ENCODE measurements at places on chromosomes 13 and 19.

DNA sequence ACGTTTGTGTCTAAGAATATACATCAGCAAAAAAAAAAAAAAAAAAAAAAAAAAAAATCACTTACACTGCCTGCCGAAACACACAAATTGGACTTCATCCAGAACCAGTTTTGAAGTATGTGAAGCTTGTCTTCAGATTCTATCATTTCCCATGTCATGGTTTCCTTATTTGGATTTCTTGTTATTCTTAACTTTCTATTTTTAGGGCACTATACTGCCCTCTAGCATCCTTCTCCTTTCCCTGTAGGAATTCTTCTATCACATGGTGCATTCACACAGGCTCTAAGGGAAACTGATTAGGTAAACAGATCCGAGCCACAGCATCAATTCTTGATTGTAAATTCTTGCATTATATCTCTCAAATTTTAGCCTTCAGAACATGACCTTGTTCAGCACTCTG, 1507.5 kb downstream of the OLFM4 start:
- no peak for DNase-seq

GRCh38 chr13:84399320-84400085, 517.2 kb upstream of the SLITRK1 start:
- DNase-seq = no peak

GRCh38 chr13:66556306-66556705, 673.8 kb downstream of the PCDH9 start:
- no peak for DNase-seq

GRCh38 chr13:91934354-91934753, 535.9 kb downstream of the GPC5 start:
- no peak for DNase-seq

- DNase-seq = no peak
Observed at GRCh38 chr13:31947105-31947504, 84.5 kb upstream of the FRY start.

DNA sequence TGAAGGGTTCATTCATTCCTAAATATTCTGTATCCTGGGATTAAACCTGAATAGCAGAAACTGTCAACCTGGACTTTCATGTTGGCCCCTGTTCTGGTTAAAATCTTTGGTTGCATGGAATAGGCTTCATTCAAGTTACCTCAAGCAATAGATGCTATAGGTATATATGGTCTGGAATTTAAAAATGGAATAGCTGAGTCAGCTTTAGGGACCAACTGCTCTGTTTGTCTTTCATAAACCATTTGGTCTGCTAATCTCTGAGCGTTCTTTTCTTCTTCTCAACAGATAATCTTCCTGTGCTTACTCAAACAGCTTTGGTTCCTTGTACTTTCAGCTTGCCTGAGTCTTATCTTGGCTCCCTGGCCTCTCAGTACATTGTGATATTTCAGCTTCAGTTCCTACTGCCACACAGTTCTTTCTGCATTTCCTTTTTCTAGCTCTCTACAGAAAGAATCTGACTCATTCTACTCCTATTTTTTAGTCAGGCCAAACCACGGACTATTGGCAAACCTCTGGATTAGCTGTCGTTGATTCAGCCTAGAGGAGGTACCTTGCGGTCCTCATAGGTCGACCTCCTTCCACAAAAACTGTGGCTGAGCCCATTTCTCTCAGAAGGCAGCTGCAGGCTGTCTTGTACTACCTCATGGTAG, 35.9 kb upstream of the MAB21L1 start:
- no peak for DNase-seq

- no peak for DNase-seq
Observed at GRCh38 chr19:3818466-3818865, 32.3 kb upstream of the MATK start.

- DNase-seq = no peak
Observed at GRCh38 chr19:746208-746819, 4.6 kb upstream of the MISP start.

DNA sequence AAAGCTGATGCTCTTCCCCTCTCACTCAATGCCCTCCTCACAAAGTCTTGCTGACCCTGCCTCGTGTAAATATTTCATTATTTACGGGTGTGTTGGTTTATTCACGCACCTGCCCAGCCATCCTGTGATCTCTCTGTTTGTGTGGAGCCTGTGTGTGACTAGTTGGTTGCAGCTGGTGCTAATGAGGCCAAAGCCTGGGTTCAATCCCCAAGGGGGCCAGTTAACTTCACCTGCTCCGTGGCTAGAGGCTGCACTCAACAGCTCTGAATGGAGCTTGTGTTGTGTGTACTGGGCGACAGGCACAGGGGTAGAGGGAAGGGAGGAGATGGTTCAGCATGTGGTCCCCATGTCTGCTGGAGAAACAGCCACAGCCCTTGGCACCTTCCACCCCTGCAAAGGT, 109.5 kb downstream of the DNAJC15 start:
- no peak for DNase-seq

DNA sequence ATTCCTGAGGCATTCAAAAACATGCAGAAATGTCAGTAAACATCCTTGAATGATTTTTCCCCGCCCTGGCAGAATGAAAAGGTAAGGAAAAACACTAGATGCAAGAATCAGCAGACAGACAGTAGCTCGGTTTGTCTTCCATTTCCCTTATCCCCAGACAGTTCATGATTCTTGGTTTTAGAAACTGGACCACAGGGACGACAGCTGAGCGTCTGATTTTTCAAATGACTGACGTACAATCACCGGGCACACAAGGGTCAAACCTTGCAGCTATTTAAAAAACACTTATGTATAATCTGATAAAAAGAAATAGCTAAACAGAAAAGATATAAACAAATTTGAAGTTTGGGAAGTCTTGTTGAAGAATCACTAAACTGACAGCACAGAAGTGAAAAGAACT, 47.1 kb downstream of the DCLK1 start:
- DNase-seq = no peak

DNA sequence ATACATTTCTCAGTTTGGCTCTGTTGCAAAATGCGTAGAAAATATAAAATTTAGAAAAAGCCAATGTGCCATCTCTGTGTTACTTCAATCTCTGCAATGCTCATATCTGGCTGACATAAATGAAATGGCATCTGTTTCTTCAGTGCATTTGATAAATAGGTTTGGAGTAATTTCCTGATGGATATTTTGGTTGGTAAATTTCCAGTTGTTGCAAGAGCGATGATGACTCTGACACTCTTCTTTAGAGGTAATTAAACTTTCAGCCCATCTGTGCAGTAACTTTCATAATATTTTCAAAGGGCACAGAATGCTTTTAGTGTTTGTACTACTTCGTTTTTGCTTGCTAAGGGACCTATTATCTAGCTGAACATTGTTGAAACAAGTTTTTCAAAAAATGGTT, 1286.4 kb downstream of the PCDH9 start:
- DNase-seq = no peak

- DNase-seq = no peak
Observed at GRCh38 chr13:93399212-93399611, 172.6 kb downstream of the GPC6 start.

DNA sequence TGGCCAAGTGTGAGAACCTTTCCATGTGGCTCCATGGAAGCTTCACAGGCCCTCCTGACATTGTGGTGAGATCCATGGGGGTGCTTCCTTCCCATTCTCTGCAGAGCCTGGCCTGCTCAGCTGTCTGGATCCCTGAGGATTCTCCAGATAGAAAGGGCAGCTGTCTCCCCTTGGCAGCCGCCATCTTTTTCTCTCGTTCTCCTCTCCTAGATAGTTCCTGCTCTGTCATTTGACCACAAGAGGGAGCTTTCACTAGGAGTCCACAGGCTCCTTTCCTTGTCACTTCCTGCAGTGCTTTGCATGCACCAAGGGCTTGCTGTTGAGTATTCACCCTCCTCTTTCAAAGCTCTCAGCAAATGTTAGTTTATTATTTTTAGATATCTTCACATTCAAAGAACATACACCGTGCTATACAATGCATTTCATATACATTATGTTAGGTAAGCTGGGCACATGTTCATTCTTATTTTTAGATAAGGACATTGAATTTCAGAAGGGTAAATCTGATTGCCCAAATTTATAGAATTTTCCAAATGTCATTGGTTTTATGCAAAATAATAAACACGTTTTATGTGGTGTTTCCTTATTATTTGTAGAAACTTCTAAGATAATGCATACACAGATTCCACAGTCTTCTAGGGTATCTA, 133.2 kb downstream of the FRY start:
- no peak for DNase-seq

GRCh38 chr19:6811906-6812305, 39.4 kb downstream of the VAV1 start:
- DNase-seq = no peak

DNA sequence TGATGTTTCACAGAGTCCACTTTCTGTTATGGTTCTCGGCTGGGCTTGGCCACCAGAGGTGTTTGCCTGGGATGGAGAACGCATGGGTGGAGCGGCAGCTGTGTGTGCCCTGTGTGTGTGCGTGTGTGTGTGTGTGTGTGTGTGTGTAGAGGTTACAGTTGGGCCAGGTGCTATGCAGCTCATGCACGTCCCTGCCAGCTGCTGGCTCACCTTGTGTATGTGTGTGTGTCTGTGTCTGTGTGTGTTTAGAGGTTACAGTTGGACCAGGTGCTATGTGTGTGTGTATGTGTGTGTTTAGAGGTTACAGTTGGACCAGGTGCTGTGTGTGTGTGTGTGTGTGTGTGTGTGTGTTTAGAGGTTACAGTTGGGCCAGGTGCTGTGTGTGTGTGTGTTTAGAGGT, 33.0 kb upstream of the PEG3 start:
- DNase-seq = no peak

DNA sequence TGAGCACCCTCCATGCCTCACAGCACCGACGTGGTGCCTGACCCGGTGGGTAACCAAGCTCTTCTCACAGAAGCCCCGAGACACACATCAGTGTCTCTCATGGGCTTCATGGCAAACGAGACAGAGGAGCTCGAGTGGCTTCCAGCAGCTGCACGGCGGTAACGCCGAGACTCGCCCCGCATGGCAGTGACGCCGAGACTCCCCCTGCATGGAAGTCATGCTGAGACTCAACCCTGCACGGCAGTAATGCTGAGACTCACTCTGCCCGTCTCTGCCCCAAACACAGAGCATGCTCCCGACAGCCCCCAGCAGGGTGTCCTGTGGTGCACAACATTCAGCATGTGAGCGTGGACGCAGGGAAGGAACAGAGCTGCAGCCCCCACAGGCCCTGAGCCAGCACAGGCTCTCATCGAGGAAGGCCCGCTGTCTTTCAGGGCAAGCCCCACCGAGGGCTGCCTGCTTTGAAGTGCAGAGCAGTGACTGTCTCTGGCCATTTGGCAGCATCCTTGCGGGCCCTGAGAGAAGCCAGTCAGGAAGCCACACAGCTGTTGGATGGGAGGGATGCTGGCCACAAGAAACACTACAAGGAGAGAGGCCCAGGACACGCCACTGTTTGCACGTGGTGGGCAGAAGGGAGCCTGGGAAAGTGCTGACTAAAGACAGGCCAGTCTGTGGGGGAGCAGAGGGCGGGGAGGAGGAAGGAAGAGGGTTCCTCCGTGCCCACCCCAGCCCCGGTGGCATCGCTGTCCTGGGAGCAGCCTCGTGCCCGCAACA, 9.5 kb downstream of the GAS6 start:
- DNase-seq = no peak

- no peak for DNase-seq
Observed at GRCh38 chr13:42728507-42729180, 52.7 kb upstream of the FAM216B start.

GRCh38 chr13:110869231-110869804, 45.6 kb downstream of the ANKRD10 start:
- no peak for DNase-seq

DNA sequence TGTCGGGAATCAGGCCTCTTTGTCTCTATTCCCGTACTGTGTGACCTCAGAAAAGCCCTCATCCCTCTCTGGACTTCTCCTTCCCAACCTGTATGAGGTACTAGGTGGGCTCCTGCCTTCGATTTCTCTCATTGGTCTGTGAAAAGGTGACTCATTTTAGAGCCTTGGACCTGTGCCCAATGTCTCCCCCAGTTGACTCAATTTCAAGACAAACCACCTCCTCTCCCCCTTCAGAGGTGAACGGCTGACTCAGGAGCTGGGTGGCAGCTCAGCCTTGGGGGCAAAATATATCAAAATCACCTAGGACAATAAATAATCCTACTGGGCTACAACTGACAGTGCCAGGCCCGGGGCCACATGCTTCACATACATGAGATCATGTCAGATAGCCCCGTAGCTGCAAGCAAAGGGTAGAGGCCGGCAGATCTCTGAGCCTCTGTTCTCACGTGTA, 630 bp downstream of the COQ8B start:
- DNase-seq = no peak

GRCh38 chr13:27405546-27406134, 18.8 kb upstream of the GTF3A start:
- no peak for DNase-seq

- DNase-seq = no peak
Observed at GRCh38 chr19:13796301-13797057, 1.2 kb downstream of the ZSWIM4 start.

DNA sequence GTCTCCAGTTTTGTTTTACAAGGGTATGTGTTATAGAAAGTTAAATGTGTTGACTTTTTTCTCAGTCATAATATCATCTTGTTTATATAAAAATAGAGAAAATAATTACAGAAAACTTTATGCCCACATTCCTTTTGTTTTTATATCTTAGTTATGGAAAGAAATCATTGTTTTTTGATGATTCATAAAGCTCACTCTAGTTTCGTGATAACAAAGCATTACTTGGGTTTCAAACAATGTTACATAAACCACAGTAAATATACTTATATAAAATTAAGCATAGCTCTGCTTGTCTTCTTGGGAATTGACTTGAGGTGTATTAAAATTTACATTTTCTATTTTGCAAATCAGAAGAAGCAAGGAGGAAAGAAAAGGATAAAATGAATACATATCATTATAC, 111.8 kb downstream of the SGCG start:
- no peak for DNase-seq

- no peak for DNase-seq
Observed at GRCh38 chr19:44575116-44575700, 38.2 kb upstream of the IGSF23 start.

DNA sequence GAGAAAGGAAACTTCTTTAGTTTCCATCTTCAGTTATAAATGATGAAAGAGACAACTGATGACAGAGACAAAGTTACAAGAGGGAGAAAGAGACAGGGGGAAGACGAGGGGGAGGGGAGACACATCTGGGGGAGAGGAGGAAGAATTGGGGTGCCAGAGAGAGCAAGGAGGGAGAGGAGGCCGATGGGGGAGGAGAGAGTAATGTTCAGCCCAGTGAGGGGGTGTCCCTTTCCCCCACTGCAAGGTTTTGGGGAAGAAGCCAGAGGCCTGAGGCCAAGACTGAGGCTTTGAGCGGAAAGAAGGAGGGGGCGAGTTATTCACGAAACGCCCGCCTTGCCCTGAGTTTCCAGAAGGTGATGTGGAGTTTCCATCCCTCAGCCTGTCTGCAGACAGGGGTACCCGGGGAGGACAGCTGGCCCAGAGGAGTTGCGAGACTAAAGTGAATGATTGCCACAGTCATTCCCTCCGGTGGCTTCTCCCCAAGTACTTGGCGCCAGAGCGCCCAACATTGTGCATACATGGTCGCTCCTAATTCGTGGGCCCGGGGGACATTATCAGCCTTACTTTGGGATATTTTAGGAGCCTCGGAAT, 558 bp upstream of the PPAN start:
- no peak for DNase-seq

Data from NCI-H1417 treated with DMSO at 0.1 percent for 48 hours (cell line).